ENCODE measurements at places on chromosomes 1 and 21.

DNA sequence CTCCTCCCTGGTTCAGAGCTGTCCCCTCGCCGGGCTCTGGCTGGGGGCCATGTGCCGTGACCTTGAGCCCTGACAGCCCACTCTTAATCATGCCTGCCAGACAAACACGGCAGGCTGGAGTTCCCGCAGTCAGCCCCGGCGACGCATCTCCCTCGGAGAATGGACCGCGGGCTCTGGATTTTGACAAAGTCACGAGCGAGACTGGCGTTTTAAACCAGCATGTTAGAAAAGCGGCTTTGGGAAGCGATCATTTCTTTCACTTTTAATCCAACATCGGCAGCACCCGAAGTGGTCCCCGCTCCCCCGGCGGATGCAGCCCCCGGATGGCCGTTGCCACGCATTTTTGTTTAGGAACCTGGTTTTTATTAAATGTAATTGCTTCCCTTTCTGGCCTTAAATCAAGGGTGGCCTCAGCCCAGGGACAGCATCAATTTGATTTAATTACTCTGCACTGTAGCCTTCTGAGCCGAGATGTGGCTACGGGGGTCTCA, 70.9 kb downstream of the PRDM16 start:
- DNase-seq, result no peak

- DNase-seq, result peak; percentile 46
Observed at GRCh38 chr1:36458910-36459309, 5.3 kb downstream of the MRPS15 start.

GRCh38 chr1:34713443-34713842, 41.4 kb upstream of the GJB5 start:
- no peak for DNase-seq

DNA sequence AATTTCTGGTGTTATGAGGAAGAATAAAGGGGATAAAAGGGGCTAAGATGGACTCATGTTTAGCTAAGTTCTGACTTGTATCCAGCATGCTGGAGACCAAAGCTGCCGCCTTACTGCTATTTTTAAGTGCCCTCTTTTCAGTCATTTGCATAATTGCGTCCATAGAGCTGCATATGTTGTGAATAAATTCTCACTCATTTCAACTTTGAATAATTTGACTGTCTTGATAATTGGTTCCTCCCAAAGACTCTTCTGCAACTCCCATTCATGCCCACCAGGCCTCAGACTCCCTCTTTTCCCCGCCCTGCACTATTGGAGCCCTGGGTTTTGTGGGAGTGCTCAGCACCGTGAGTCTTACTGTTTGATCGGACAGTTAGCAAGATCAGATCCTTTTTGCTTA, 45.0 kb downstream of the KIAA0040 start:
- DNase-seq, result no peak

- peak; percentile 84 for DNase-seq
Observed at GRCh38 chr1:230458509-230458908, 32.4 kb upstream of the PGBD5 start.

DNA sequence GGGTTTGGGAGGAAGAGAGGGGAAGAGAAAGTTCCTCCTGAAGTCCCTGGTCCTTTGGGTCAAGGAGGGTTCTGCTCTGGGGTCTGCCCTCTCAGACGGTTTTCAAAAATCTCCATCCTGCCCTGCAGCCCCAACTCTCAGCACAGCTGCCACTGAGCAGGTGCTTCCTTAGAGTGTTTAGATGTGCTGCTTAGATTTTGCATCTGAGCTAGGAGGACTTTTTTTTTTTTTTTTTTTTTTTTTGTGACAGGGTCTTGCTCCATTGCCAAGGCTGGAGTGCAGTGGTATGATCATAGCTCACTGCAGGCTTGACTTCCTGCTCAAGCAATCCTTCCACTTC, 324.9 kb upstream of the POU3F1 start:
- DNase-seq, result no peak

DNA sequence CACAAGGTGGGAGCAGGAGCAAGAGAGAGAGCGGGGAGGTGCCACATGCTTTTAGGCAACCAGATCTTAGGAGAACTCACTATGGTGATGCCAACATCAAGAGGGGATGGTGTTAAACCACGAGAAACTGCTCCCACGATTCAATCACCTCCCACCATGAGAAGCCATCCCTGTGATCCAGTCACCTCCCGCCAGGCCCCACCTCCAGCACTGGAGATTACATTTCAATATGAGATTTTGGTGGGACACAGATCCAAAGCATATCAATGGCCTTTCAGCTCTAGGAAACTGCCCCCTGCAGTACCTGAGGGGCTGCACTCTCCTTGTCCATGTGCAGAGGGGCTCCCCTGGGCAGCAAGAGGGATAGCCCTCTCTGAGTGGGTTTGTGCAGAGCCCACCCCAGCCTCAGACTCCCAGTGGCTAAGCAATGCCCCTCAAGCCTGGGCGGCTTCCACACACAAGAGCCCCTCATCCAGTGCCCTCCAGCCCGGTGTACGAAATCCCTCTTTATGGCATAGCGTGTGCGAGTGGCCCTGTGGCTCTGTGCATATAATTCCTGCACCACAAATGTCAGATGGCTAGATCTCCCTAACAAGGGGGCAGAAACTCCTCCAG, 15.5 kb upstream of the PRDM16 start:
- no peak for DNase-seq

DNA sequence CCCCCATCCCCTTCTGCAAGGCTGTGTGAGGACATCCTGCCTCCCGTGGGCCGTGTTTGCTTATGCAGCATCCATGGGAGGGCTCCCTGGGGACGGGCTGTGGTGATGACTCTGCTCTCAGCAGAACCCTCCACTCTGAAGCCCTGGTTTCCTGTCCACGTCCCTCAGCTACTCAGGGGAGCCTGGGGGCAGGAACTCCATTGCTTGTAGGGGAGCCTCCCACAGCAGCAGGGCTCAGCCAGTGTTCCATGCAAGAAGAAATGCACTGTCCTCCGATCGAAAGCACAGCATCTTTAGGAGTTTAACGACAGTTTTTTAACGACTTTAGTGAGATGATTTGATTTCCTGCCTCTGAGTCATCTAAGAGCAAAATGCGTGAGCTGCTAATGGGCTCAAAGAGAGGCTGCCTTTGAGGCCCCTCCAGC, 8.3 kb upstream of the KCNAB2 start:
- DNase-seq, result no peak

DNA sequence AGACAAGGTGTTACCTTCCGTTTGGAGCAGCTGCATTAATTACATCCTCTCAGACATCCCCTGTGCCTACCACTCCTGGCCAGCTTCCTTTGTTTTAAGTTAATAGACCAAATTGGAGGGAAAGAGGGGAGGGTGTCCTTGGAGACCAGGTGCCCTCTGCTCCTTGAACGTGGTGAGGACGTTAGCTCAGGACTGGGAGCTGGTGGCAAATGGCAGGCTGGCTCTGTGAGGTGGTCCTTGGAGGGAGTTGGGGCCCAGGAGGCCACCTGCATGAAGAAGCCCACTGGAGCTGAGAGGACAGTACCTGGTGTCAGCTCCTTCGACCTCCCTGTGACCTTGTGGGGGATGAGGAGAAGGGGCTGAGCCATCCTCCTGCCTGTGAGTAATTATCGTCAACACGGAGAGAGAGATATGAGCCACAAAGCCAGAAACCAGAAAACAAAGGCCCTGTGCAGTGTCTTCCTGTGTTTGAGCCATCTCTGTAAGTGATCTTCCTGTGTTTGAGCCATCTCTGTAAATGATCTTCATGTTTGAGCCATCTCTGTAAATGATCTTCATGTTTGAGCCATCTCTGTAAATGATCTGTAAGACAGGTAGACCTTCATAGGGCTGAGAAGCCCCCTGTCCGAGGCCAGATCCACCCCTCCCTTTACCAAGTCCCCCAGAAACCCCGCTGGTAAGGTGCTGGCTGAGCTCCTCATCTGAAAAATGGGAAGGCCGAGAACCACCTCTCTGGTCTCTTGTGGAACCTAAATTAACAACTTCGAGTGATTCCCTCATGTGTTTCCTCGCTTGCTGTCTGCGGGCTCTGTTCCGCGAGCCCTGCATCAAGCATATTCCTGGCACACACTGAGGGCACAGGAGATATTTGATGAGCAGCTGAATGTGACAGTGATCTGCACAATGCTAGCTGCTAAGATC, 126.0 kb downstream of the CAMTA1 start:
- DNase-seq, result no peak

Measured in epithelial cell of esophagus (primary cell).